ENCODE measurements at places on chromosomes 2 and 18. TPM values are rescaled to one million over a fixed set of nuclear protein-coding genes. Genes with fewer than 3 reads are reported as not detected.

The ASXL3 gene
- 0.66 TPM for total RNA-seq

The OTOS gene
- total RNA-seq: not detected

The FAM237A gene
- not detected for total RNA-seq

The MSTN gene
- 0.26 TPM for total RNA-seq

The NXPH2 gene
- not detected for total RNA-seq

The SLC5A7 gene
- not detected for total RNA-seq

The LIMS1 gene
- 52.7 TPM for total RNA-seq

The EMILIN2 gene
- total RNA-seq: 18.0 TPM

The CDH19 gene
- not detected for total RNA-seq

The RPL31 gene
- 1,159 TPM for total RNA-seq

The CELF4 gene
- total RNA-seq: not detected

The MYO1B gene
- 151 TPM for total RNA-seq

The GAL3ST2 gene
- total RNA-seq: not detected

The RGPD4 gene
- not detected for total RNA-seq

The DSG4 gene
- total RNA-seq: not detected

The SLC19A3 gene
- 0.17 TPM for total RNA-seq

The DSEL gene
- total RNA-seq: 157 TPM

The PDK1 gene
- 5.9 TPM for total RNA-seq

The DOK6 gene
- 4.0 TPM for total RNA-seq

The AQP12A gene
- total RNA-seq: not detected

The PLEKHM3 gene
- 17.2 TPM for total RNA-seq

The COL3A1 gene
- 925 TPM for total RNA-seq

The GTF2A1L gene
- total RNA-seq: 3.3 TPM

The GALNT14 gene
- 0.83 TPM for total RNA-seq

The ZNF2 gene
- total RNA-seq: 11.8 TPM

The ITGA4 gene
- total RNA-seq: 57.5 TPM

The TMEFF2 gene
- 0.33 TPM for total RNA-seq

The SH3RF3 gene
- 10.1 TPM for total RNA-seq

The LYPD6B gene
- total RNA-seq: not detected

The MAP3K19 gene
- total RNA-seq: not detected

The VAMP8 gene
- 2.1 TPM for total RNA-seq

The NCKAP5 gene
- total RNA-seq: 2.6 TPM

The PLGLB2 gene
- 1.7 TPM for total RNA-seq

The DNER gene
- total RNA-seq: 0.26 TPM

The OR6B2 gene
- not detected for total RNA-seq

The SOX11 gene
- total RNA-seq: 2.1 TPM

The AMER3 gene
- not detected for total RNA-seq

The FIGN gene
- total RNA-seq: 1.5 TPM

The TWSG1 gene
- 170 TPM for total RNA-seq

The GRHL1 gene
- total RNA-seq: 0.77 TPM

The NFATC1 gene
- 2.6 TPM for total RNA-seq

The DYSF gene
- total RNA-seq: not detected

The FAM168B gene
- total RNA-seq: 79.1 TPM

The KCNJ3 gene
- not detected for total RNA-seq

The SERPINB12 gene
- not detected for total RNA-seq

The RFTN2 gene
- total RNA-seq: 10.2 TPM

The ABCB11 gene
- not detected for total RNA-seq

The TTC27 gene
- 18.2 TPM for total RNA-seq

The CD226 gene
- total RNA-seq: 0.33 TPM

The CFAP210 gene
- not detected for total RNA-seq
